AG08395 (cell line): ENCODE measurements at places on chromosomes 12 and 14.
A peak's percentile ranks its signal among the peaks of the same experiment; 100 is the strongest.

DNA sequence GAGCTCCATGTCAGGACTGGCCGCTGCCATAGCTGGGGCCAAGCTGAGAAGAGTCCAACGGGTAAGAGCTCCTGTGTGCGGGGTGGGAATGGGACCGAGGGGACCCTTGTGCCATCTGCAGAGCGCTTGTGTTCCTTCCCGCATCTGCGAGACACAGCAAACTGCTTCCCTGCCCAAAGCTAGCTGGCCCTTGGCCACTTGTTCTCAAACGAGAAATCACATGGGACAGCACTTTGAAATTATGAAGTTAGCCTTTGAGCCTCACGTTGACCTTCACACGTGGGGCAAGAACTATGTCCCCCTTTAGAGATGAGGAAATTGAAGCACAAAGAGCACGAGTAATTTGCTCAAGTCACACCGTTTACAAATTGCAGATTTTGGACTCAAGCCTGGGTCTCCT is 30.8 kb downstream of the DEGS2 start:
- DNase-seq = no peak

- peak; percentile 62 for DNase-seq
Measured at GRCh38 chr12:3704512-3705353, 48.2 kb downstream of the CRACR2A start.

GRCh38 chr12:99767809-99768208 is 120.3 kb downstream of the GARIN6 start:
- DNase-seq = peak; percentile 14

DNA sequence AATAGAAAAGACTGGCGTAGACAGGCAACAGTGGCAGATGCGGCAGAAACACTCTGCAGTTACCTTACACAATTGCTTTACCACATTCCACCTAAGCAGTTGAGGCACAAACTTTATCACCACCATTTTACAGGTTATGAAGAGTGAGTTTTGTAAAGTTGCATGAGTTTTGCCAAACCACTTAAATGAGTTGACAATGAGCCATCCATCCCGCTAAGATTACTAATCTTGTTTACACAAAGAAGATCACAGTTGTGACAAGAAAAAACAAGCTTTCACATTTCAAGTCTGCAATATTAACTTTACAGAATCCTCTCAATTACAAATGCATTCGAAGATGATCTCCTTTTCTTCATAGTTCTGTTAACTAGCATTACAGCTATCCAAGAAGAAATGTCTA is 1.8 kb downstream of the TMCC3 start:
- DNase-seq = no peak

DNA sequence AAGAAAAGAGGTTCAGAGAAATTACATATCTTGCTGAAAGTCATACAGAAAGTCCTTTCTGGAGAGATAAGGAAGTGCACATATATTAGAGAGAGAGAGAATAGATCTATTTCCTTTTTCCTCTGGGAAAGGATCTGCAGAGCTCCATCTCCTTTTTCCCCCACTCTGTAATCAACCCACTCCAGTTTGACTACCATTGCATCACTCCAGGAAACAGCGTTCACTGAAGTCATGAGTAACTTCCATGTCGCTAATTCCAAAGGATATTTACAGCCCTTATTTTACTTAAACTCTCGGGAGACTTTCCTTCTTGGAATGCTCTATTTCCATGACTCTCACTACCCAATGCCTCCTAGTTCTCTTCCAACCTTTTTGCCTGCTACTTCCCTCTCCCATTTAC is 72.5 kb upstream of the PARP11 start:
- DNase-seq = no peak

DNA sequence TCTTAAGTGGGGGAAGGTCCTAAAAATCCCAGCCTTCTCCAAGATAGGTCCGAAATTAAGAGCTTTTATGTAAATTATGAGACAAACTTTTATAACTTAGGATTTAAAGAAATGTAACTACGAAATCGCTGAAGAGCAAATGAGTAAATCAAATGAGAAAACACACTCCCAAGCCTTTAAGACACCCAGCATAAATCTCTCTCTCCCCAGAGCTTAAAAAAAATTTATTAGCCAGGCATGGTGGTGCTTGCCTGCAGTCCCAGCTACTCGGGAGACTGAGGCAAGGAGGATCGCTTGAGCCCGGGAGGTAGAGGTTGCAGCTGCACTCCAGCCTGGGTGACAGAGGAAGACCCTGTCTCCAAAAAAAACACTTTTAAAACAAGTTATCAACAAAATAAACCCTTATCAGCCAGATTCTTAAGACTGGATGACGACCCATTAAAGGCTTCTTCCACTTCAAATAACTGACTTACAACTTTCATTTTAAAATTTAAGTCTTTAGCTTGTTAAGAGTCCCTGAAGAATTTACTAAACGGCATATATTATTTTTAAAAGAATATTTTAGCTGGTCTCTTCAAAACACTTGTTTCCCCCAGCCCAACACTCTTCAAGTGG is 3.2 kb downstream of the PTGES3 start:
- no peak for DNase-seq

- no peak for DNase-seq
Measured at GRCh38 chr12:92553389-92553788, 149.4 kb upstream of the PLEKHG7 start.

GRCh38 chr12:100375038-100375735 is 18.3 kb downstream of the SLC17A8 start:
- DNase-seq = peak; percentile 79

DNA sequence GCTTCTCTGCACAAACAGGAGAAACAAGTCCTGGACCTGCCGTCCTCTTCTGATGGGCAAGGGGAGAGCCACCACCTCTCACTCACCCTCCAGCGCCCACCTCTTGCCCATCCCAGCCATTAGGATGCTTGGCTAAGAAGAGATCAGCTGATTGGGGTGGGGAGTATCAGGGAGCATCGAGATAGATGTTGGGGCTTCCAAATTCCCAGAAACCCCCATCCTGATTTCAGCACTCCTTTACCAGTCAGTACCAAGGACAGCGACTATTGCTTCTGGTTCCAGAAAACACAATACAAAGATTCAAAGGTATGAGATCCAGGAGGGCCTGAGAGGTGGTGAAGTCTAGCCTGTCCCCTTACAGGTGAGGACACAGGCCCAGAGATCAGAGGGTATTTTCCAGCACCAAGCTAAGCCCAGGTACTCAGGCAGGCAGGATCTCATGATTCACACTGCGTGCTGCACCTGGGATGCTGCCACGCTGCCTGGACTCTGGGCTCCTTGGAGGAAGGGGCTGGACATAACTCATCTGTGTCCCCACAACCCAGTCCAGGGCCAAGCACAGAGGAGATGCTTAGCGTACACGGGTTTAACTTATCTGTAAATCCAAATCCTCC is 76.6 kb downstream of the TUNAR start:
- DNase-seq = no peak

- DNase-seq = no peak
Measured at GRCh38 chr12:9851927-9852326, 17.2 kb downstream of the CLEC2B start.

DNA sequence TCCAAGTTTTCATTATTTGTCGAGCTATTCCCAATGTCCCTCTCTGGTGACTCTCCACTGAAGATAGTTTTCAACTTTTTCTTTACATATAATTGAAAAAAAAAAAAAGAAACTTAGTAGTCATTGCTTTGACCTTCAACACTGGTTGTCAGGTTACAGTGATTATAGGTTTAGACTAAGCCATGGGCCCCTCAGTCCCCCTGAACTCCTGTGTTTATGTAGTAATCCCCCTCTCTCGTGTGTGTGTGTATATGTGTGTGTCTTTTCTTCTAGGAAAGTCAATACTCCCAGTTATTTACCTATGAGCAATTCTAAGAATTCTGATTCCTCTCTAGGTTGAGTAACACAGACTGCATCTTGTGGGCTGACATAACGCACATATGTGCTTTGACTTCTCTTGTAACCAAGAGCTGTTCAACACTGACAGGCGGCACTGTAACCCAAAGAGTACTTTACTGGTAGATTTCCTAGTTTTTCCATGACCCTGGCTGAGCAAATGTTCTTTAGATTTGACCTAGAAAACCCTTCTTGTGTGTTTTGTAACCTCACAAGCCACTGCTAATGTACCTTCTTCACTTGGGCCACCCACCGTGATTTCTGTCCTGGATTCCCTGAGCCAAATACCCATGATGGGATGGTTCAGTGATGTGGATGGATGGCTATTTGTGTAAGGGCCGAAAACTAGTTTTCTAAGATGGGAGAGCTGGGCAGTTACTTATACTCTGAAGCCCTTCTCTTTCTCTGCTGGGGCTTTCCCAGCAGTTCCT is 15.0 kb upstream of the MANSC4 start:
- no peak for DNase-seq

- DNase-seq = no peak
Measured at GRCh38 chr12:26367991-26368730, 172.8 kb downstream of the SSPN start.

GRCh38 chr12:106333756-106334155 is 23.8 kb upstream of the POLR3B start:
- DNase-seq = no peak

- no peak for DNase-seq
Measured at GRCh38 chr12:27229367-27229766, 14.7 kb upstream of the STK38L start.

DNA sequence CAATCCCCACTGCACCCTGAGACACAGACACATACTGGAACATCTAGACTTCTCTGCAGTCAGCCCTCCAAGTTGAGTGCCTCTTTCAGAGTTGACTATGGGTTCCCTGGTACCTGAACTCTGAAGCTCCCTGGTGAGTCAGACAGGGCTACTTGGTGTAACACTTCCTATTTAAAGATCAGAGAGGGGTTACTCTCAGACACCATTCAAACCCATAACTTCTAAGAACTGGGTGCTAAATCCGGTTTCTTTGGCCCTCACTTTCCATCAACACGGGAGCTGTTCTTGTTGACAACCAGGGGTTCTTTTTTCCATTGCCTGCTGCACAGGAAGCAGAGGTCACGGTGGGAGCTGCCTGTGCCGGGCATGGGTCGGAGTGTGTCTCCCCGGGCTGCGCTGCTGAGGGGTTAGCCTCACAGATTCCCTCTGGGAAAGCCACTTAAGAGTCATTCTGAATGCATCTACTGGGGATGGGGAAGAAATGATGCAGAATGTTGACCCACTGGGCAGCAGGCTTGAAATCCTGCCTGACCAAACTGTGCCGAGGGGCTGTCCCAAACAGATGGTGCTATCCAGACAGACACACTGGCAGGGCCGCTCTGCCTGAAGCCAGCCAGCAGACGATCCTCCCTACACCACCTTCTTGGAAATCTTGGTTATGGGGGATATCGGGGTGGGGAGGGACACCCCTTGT is 74.1 kb downstream of the PITPNM2 start:
- no peak for DNase-seq

DNA sequence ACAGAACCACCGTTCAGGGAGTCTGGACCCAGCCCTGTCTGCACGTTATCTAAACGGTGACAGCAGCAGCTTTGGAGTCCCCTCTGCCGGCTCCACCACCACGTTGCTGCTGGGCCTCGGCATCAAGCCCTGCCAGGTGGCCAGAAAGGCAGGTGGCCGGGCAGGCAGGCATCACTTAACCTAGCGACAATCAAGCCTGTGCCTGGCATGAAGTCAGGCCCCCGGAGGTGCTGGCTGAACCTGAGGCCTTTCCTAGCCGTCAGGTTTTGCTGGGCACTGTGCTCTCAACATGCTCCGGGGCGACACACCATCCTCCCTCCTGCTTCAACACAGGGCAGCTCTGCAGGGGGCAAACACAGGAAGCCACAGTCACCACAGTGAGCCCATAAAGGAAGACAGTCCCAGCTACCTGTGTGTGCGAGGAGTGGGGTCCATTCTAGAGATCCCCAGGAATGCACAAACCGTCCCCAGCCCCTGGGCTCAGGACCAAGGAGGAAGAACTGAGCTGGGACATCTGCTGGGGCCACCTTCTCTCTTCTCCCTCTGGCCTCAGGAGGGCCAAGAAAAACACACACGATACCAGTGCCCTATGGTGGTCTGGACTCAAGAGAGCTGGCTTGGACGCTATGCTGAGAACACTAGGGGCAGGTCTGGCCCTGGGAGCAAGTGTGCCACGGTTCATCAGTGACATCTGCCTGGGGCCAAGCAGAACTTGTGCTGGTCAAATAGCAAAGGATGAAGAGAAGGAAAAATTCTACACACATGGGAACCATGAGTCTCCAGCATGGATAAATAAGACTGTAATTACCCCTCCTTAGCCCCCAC is 44.7 kb downstream of the CCDC88C start:
- no peak for DNase-seq

GRCh38 chr14:61573321-61573720 is 122.0 kb upstream of the HIF1A start:
- no peak for DNase-seq
